ENCODE measurements at places on chromosomes 1 and 21.

GRCh38 chr1:54357967-54358366 lies 48.2 kb downstream of the SSBP3 start:
- no peak for DNase-seq

DNA sequence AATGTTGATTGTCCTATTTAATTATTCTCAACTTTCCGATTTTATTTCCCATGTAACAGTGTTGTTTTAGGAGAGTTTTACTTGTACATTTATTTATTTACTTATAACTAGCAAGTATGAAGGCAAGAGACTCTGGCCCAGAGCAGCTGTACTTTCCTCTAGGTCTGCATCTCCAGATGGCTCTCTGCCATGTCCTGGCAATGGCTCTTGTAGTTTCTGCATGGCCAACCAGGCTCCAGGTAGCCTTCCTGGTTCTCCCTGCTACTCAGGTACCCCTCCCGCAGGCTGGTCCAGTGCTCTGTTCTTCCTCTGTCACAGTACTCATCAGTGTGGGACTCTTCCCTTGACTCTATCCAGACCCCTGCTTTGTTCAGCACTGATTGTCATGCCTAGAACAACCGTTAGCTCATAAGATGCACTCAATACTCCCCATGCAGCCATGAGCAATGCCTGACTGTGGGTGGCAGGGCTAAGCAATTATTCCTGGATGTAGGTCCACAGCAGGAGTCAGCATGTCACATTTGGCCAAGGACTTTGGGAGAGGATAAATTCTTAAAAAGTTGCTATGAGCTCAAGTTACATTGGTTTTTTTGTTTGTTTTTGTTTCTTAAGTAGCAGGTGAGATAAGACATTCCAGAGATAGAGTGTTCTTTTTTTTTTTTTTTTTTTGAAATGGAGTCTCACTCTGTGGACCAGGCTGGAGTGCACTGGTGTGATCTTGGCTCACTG lies 10.9 kb upstream of the IL20 start:
- no peak for DNase-seq

- DNase-seq: no peak
These were observed 178.1 kb upstream of the NFIA start for GRCh38 chr1:60904099-60904851.

- DNase-seq: no peak
These were observed 76.5 kb upstream of the CTTNBP2NL start for GRCh38 chr1:112319371-112320040.

GRCh38 chr1:232273011-232273410 lies 356.9 kb downstream of the SIPA1L2 start:
- DNase-seq: no peak

- no peak for DNase-seq
These were observed 213.0 kb upstream of the CACYBP start for GRCh38 chr1:174786760-174787159.

GRCh38 chr1:25640646-25641328 lies 24.2 kb downstream of the MAN1C1 start:
- DNase-seq: no peak

DNA sequence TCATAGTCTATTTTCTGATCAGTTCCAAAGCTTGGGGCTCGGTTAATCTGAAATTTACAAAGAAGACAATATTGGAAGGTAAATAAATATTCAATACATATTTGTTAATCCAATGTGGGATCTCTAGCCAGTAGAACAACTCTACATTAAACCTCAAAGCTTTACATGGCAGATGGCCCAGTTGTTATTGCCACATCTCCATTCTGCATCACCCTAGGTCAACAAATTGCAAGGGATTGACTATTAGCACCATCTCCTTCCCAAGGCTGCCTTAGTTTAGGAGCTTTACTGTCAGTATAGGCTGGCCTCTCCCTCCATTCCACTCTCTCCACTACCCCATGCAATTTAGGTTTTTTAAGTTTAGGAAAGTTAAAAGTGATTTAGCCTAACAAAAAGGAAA lies 69.7 kb downstream of the TTLL7 start:
- DNase-seq: no peak

All from NCI-H1092 (cell line).